ENCODE measurements at places on chromosomes 6 and 20.

- DNase-seq: no peak
These were observed 84.8 kb downstream of the TAF4 start for GRCh38 chr20:61980647-61981583.

- DNase-seq: no peak
These were observed 2.1 kb downstream of the TSPYL4 start for GRCh38 chr6:116251568-116252384.

- no peak for DNase-seq
These were observed 87.3 kb downstream of the TOX2 start for GRCh38 chr20:44001667-44002596.

- DNase-seq: no peak
These were observed 408.1 kb upstream of the MARCKS start for GRCh38 chr6:113449051-113449450.

DNA sequence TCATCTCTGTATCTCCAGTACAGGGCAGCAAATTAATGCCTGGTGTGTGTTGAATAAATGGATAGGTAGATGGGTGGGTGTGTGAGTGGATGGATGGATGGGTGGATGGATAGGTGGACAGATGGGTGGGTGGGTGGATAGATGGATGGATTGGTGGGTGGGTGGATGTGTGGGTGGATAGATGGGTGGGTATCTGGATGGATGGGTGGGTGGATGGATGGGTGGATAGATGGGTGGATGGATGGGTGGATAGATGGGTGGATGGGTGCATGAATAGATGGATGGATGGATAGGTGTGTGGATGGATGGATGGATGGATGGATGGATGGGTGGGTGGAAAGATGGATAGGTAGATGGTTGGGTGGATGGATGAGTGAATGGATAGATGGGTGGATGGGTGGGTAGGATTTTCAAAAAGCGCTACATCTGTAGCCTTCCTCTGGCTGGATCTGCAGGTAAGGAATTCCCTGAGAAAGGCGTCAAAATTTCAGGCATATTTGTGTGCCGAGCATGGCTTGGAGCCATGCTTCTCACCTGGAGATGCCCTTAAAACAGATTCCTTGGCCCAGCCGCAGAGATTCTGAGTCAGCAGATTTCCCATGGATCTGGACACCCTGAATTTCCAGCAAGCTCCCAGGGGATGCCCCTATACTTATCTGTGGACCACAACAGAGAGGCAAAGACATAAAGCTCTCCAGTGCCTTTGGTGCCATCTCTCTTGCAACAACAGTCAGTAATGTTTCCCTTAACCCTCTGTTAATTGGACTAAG, 177.6 kb downstream of the CDH4 start:
- no peak for DNase-seq

Data from stimulated activated CD4-positive, alpha-beta T cell treated with anti-CD3 and anti-CD28 coated beads, TNF-alpha, amount 100 ng/mL, for 24 hours (primary cell).